NCI-H1436 (cell line): ENCODE measurements at places on chromosomes 16 and 17.

DNA sequence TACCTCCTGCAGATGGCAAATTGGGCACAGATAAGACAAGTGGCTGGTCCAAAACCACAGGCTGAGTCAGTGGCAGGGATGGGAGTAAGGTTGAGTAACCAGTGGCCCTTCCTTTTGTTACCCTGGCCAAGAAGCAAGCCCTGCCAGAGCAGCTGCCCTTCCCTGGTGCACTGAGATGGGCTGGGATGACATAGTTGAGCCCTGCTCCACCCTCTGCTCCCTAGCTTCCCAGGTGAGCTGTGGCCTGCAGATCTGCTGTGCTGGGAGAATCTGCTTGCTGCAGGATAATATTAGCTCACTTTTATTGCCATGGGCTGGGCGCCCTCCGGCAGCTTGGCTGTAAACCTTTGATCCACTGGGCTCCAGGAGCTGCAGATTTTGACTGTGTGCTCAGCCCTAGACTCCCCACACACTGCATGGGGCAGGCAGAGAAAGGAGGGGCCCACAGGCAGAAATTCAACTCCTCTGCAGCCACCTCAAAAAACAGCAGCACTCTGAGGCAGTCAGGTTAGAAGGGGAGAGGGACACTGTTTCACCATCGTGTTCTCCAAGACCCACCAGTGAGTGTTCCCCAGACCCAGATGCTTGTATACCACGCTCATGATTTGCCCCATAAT, 101.8 kb downstream of the CBLN1 start:
- DNase-seq, result no peak

DNA sequence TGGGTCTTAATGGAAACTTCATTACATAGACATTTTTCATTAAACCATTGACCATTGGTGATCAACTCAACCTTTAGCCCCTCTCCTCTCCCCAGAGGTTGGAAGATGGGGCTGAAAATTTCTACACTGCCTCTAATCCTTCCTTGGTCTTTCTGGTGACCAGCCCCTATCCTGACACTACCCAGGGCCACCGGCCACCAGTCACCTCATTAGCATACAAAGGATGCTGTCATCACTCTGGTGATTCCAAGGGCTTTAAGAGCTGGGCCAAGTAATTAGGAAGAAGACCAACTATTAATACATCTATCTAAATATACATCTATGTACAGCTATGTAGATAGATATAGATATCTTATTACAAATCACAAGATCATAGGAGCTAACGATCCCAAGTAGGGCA, 111.2 kb upstream of the IRX6 start:
- no peak for DNase-seq

DNA sequence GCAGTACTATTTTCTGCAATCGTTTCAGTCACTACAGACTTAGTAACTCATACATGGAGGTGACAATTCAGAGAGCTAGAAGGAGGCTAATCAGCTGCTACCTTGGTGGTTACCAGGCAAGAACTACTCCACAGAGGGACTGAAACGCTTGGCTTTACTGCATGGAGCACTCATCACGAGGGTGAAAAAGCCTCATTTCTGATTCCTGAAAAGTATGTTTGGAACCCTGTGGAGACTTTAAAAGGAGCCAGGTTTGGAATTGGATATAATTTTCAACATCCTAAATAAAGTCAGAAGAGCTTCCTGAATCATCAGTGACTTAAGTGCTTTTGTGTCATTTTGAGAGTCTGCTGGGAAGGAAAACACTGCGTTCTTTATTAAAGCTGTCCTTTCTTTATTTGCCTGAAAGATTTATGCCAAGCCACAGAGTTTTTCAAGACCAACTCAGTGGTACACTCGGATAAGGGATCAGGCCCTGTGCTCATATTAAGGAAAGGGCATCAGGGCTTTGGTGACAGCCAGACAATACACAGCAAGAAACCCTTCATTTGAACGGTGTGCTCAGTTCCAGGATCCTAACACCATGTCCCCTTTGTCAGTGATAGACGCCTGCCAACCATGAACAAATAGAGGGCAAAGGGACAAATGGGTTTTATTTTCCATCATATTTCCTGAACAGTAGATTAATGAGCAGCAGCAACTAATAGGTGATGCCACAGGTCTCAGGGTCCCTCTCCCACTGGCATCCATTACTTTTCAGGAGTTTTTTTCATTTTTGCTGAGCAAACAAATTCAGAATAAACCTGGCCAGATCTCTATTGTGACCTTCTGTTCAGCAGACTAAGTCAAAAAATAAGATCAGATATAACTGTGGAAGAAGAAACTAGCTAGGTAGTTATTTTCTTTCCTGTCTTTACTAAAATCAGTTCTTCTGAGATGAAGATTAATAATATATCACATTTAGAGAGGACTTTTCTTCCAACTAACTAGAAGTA, 80.5 kb upstream of the CLEC18B start:
- no peak for DNase-seq

GRCh38 chr17:54841656-54842055, 59.0 kb upstream of the TOM1L1 start:
- DNase-seq, result no peak

DNA sequence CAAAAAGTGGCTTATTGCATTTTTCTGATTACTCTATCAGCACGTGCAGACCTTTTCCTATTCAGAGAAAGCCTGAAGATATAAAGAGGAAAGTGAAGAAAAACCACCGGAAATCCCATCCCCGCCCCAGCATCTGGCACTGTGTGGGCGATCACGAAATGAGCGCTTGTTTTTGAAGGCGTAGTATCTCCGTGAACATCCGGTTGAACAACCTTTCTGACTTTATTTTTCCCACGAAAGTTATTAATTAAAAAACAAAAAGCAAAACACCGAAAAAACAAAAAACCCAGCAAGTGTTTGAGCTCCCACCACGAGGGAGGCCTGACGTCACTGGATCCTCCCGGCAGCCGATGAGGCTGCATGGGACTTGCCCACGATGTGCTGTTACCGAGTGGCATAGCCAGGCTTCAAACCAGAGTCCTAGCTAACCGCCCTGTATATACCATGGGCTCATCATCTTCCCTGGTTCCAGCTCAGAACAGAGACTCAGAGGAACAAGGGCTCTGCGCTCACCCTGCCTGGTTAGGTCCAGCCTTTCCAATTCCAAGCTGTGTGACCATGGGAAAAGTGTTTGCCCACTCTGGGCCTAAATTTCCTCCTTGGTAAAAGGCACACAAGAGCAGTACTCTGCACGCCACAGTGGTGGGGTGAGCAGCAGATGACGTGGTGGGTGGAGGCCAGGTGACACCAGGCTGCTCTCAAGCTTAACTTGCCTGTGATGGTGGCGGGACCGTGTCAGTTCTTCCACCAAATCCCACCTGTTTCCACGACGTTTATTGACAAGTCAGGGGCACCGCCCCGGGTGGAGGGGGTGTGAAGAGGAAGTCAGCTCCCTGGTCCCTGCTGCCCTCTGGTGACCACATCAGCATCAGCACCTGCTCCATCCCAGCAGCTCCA, 34.3 kb upstream of the IL21R start:
- DNase-seq, result peak; percentile 45

- DNase-seq, result no peak
Observed at GRCh38 chr17:40090237-40091119, 9.9 kb downstream of the NR1D1 start.

DNA sequence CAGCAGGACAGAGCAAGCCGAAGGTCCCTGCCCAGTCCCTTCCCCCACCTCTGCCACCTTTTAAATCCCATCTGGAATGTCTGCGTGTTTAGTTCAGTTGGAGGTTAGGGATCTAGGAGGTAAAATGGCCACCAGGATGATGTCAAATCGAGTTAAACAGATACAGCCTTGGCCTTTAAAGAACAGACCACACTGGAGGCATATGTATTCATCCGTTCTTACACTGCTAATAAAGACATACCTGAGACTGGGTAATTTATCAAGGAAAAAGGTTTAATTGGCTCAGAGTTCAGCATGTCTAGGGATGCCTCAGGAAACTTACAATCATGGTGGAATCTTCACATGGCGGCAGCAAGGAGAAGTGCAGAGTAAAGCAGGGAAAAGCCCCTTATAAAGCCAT, 167.8 kb upstream of the CACNG5 start:
- no peak for DNase-seq

GRCh38 chr17:29138971-29139691, 41.1 kb downstream of the MYO18A start:
- DNase-seq, result no peak

- DNase-seq, result no peak
Observed at GRCh38 chr17:10417431-10417830, 4.3 kb downstream of the MYH8 start.

- DNase-seq, result no peak
Observed at GRCh38 chr17:72531729-72532128, 410.9 kb downstream of the SOX9 start.

- DNase-seq, result no peak
Observed at GRCh38 chr16:51822471-51822870, 671.4 kb upstream of the SALL1 start.

DNA sequence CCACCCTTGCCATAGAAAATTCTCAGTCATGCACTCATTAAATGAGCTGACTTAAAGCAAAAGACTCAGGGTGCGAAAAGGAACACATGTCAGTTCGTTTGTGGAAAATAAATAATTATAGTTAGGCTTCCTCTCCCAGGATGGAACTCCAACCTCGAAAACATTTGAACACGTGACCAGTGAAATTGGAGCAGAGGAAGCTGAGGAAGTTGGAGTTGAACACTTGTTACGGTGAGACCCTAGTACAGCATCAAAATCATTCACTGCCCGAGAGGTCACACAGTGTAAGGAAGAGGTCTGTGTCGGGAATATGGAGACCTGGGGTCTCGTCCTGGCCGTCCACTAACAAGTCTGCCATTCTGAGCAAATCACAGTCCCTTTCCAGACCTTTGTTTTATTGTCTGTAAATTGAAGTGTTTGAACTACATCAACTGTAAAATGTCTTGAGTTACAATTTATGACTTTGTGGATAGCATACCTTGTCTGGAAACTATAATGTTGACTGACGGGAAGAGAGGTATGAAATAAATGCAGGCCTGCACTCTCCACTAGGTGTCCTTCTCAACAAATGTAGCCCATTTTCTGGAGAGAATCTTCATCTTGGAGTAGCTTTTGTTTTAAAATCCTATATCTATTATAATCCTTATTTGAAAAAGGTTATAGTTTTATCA, 7.7 kb downstream of the PSMD7 start:
- DNase-seq, result no peak

- peak; percentile 67 for DNase-seq
Observed at GRCh38 chr17:41689497-41690299, 1.0 kb downstream of the EIF1 start.

DNA sequence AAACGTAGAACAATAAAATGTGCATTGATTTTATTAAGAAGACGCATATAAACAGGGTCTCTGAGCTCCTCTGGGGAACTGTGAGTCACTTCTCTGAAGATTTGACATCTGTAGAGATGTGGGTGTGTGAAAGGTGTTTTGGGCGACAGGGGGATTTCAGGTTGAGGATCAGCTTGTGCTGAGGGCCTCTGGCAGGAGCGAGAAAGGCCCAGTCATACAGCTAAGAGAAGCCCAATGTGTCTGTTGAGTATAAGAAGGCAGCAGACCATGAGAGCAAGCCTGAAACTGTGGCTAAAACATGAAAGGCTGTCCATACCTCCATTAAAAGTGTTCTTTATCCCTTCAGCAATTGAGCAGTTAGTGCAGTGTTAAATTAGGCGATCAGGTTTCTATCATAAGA, 406.5 kb upstream of the MON1B start:
- DNase-seq, result no peak

DNA sequence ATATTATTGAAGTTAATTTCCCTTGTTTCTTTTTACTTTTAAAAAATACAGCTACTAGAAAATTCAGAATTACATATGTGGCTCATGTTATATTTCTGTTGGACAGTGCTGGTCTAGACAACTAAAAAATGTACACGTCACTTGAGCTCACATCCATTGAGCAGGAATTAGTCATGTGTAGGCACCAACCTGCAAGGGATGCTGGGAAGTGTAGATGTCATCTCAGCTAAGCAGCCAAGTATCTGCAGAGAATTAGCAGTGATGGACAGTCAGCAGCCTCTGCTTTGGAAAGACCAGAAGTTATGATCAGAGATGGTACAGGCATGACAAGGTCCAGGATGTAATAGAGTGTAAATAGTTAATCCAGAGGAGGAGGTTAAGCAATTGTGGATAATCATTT, 87.1 kb upstream of the HS3ST2 start:
- DNase-seq, result no peak

- DNase-seq, result no peak
Observed at GRCh38 chr17:1715803-1716075, 5.6 kb upstream of the TLCD2 start.
